ENCODE measurements at places on chromosomes 12 and 14.

DNA sequence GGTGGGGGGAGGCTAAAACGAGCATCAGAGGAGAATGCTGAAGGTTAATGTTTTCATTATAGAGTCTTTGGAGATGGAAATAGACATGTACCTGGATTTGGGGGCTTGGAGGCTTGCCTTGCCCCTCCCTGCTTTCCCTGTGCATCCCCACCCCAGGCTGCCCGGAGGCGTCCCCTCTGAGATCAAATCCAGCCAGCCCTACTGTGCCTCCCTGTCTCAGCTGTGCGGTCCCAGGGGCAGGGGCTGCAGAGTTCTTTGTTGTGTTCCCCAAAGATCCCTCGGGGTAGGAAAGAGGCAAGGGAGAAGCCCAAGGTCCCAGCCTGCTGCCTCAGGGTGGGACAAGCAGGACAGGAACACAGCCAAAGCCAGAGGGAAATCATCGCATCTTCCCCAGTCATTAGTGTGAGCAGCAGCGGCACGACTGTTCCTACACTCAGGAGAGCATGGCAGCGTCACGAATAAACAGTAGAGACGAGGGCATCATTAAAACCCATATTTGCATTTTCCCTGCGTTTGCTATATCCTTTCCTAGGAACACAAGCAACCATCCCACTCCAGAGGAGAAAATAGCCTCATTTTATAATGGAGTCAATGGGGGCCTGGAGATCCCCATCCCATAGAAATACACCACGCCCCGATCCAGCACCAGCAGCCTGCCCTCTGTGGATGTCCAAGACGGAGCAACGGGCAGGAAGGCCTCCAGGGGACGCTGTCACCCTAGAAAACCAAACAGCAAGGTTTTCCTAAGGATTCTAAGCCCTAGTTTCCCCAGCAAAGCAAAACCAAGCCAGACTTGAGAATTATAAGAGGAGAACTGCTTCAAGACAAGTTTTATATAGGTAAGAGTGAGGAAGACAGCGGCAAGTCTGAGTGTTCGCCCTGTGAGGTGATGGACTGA lies 32.4 kb downstream of the ANO2 start:
- no peak overlapping the region for H3K27ac ChIP-seq
- no peaks in the 10 kb centered on the region for H3K4me1 ChIP-seq
- no peak for DNase-seq

DNA sequence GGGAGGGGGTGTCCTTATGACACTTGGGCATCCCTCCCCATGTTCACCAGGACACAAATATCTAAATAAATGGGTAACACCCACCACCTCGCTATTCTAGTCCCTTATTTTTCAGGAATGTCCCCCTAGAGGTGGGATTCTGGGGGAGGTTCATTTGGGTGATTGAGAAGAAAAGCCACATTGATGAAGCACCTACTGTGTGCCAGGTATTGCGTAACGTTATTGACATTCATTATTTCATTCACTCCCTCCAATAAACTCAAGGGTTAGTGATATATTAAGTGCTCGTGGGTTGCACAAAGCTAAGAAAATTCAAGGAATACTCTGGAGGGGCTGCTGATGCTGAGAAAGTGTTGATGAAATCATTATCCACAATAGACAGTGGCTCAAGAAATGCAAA lies 92.5 kb upstream of the NOS1 start:
- no peaks in the 10 kb centered on the region for H3K27me3 ChIP-seq
- no peak overlapping the region for H3K4me3 ChIP-seq
- H3K36me3 ChIP-seq = no peaks in the 10 kb centered on the region
- no peak overlapping the region for H3K27ac ChIP-seq
- no peaks in the 10 kb centered on the region for H3K4me1 ChIP-seq
- no peak for DNase-seq

DNA sequence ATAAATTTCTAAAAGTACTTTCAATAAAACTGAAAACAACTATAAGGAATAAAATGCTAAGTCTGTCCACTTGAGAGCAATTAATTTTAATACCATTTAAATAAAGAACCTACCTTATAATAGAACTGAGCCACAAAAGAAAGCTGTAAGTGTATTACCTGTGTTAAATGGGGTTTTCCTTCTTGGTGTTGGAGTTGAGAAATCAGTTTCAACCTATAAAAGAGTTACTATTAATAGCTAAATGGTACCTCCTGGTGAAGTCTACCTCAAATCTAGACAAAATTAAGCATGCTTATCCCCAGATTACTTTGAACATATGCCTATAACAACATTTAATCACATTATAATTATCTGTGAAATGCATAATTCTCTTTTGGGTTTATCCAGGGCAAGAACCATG lies 48.8 kb downstream of the MIS18BP1 start:
- H3K4me3 ChIP-seq = no peak overlapping the region
- H3K27me3 ChIP-seq = no peaks in the 10 kb centered on the region
- peaks cover 92% of the 10 kb centered on the region for H3K36me3 ChIP-seq
- no peak for DNase-seq
- H3K27ac ChIP-seq = no peak overlapping the region

DNA sequence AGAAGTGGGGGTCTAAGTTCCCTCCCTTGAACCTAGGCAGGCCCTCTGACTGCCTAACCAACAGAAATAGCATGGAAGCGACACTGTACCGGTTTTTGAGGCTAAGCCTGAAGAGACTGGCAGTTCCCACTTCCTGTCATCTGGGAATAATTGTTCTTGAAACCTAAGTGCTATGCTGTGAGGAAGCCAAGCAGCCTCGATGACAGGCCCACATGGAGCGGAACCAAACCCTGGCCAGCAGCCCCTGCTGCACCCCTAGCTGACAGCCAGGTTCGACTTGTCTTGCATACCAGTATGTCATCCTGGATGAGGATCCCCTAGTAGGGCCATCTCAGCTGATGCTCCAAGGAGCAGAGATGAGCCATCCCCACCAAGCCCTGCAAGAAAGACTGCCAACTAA lies 6.4 kb upstream of the GPR68 start:
- no peaks in the 10 kb centered on the region for H3K36me3 ChIP-seq
- no peak overlapping the region for H3K27ac ChIP-seq
- H3K4me3 ChIP-seq = no peak overlapping the region

- peak overlapping the region; percentile 55 for H3K27ac ChIP-seq
- no peak overlapping the region for H3K4me3 ChIP-seq
- no peak for DNase-seq
- H3K36me3 ChIP-seq = peaks cover 7% of the 10 kb centered on the region
Measured at GRCh38 chr12:106418970-106419369, 61.4 kb downstream of the POLR3B start.

DNA sequence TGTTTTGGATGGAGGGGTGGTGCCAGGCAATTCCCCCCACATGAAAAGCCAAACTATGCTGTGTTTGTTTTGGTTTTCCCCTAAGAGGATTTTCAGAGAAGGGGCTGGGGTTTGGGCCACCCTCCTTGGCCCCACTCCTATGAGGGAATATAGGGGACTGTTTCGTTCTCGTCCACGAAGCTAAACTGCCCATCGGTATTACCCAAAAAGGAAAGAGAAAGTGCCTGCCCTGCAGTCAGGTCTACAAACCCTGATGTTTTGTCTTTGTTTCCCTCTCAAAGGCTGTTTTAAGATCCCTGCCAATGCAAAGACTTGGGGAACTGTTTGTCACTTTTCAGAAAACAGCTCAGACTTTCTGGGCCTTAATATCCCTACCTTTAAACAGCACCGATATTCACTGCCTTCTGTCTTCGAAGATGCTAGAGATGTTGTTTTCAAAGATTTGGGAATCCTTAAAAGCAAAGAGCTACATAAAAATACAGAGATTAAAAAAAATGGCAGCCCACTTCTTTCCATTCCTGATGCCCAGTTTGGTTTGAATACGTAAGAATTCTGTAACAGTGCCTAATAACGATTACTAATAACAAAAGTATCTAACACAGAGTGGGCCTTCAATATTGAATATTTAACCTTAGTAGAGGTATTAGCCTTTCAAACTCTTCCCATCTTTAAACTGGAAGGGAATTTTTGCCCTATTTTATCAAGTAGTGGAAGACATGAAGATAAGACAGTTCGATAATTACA lies 518.4 kb downstream of the MED13L start:
- DNase-seq = no peak
- no peaks in the 10 kb centered on the region for H3K36me3 ChIP-seq
- peaks cover 36% of the 10 kb centered on the region for H3K4me1 ChIP-seq
- no peaks in the 10 kb centered on the region for H3K27me3 ChIP-seq

- no peak for DNase-seq
- H3K36me3 ChIP-seq = peaks cover 20% of the 10 kb centered on the region
- H3K27ac ChIP-seq = no peak overlapping the region
- no peaks in the 10 kb centered on the region for H3K4me1 ChIP-seq
Measured at GRCh38 chr14:64187331-64187730, 106.8 kb downstream of the ESR2 start.

DNA sequence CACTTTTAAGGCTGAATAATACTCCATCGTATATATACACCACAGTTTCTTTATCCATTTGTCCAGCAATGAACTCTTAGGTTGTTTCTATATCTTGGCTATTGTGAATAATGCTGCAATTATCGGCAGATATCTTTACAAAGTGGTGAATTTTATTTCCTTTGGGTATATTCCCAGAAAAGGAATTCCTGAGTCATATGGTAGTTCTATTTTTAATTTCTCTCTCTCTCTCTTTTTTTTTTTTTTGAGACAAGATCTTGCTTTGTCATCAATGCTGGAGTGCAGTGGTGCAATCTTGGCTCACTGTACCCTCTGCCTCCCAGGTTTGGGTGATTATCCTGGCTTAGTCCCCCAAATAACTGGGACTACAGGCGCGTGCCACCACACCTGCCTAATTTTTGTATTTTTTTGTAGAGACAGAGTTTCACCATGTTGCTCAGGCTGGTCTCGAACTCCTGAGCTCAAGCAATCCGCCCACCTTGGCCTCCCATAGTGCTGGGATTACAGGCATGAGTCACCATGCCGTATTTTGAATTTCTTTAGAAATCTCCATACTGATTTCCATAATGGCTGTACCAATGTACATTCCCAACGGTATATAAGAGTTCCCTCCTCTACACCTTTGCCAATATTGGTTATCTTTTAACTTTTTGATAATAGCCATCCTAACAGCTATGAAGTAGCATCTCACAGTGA lies 98.4 kb downstream of the EFCAB11 start:
- no peaks in the 10 kb centered on the region for H3K36me3 ChIP-seq
- H3K4me1 ChIP-seq = peaks cover 22% of the 10 kb centered on the region
- no peak overlapping the region for H3K4me3 ChIP-seq
